Renal cortex interstitium (tissue), 15 donors: ENCODE measurements at places on chromosomes 12 and 14.

GRCh38 chr12:95200128-95200894 lies 17.0 kb downstream of the FGD6 start:
- no peak for DNase-seq

GRCh38 chr12:63966606-63966975 lies 122.1 kb downstream of the SRGAP1 start:
- no peak for DNase-seq

GRCh38 chr12:6333029-6333428 lies 8.8 kb downstream of the TNFRSF1A start:
- DNase-seq, result no peak

- no peak for DNase-seq
Measured at GRCh38 chr12:42468921-42469320, 120.6 kb downstream of the PRICKLE1 start.

- DNase-seq, result no peak
Measured at GRCh38 chr14:96953875-96954185, 156.6 kb downstream of the VRK1 start.

GRCh38 chr12:106256524-106256923 lies 8.7 kb upstream of the CKAP4 start:
- no peak for DNase-seq
